Activated CD4-positive, alpha-beta T cell treated with anti-CD3 and anti-CD28 coated beads, Interleukin-2, amount 50 U/mL, for 48 hours (primary cell): ENCODE measurements at places on chromosomes 2 and 18.

- DNase-seq, result no peak
These were observed 348.0 kb downstream of the DLGAP1 start for GRCh38 chr18:4107049-4107467.

- no peak for DNase-seq
These were observed 60.8 kb downstream of the CEP192 start for GRCh38 chr18:13051950-13052349.

DNA sequence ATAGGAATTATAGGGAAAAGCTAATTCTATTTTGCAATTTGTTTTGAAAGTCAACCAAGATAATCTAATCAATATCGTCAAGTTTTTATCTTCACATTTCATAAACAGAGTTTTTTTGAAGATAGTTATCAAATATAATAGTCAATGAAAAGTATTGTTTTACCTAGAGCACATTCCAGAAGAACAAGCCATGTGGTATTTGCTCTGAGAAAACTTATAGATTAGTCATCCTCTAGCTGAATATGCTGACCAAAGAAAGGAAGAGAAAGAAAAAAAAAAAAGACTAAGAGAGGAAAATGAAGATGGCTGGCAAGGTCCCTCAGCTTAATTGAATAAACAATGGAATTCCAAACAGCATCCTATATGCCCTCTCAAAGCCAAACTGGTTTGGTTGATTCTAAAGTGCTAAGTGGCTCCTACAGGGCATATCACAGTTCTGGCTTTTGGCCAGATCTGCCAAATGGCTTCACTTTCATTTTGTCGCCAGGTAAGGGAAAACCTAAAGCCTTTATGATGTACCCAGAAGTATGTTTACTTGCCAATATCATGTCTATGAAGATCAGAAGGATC is 132.6 kb downstream of the VWC2L start:
- DNase-seq, result no peak

- no peak for DNase-seq
These were observed 347.1 kb downstream of the DLGAP1 start for GRCh38 chr18:4108016-4108415.

DNA sequence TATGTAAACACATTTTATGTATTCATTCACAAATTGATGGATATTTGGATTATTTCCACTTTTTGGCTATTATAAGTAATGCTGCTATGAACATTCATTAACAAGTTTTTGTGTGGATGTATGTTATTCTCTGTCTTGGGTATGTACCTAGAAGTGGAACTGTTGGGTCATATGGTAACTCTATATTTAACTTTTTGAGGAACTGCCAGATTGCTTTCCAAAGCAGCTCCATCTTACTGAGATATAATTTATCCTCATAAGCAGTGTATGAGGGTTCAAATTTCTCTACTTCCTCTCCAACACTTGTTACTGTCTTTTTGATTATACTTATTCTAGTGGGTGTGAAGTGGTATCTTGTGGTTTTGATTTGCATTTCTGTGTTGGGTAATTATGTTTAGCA is 7.1 kb upstream of the EML6 start:
- no peak for DNase-seq

- DNase-seq, result no peak
These were observed 1246.0 kb upstream of the ZEB2 start for GRCh38 chr2:145765874-145766273.

GRCh38 chr2:173184031-173185004 is 108.7 kb downstream of the MAP3K20 start:
- DNase-seq, result no peak

DNA sequence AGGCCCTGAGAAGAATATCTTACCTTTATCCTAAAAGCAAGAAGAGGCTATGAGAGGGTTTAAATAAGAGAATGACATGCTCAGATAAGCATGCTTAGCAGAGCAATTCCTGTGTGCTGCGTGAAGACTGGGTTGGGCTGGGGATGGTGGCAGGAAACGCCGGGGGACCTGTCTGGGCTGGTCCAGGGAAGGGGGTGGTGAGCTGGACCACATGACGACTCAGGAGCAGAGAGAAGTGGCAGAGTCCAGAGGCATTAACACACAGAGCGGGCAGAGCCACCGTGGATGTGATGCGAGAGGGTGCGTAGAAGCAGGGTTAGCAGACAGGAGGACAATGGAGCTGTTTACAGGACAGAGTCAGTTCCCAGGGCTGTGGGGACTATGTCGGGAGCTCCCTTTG is 84.5 kb downstream of the ZBTB7C start:
- DNase-seq, result no peak

- no peak for DNase-seq
These were observed 2.2 kb upstream of the SERTAD2 start for GRCh38 chr2:64655873-64656272.

DNA sequence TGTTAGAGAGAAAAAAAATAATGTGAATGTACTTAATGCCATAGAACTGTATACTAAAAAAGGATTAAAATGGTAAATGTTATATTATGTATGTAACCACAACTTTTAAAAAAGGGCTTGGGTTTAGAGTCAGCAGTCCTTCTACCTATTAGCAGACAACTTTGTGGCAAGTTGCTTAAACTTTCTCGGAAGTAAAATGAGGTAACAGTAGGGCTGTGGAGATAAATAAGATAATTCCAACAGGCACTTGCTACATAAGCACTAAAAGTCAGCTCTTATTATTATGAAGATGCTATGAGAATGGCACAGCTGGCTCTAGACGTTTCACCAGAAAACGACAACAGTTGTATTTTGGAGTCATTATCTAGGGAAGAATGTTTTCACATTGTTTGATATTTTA is 31.3 kb downstream of the AAK1 start:
- no peak for DNase-seq

GRCh38 chr2:20452551-20452950 is 5.7 kb downstream of the RHOB start:
- no peak for DNase-seq

- DNase-seq, result no peak
These were observed 9.3 kb downstream of the NIFK start for GRCh38 chr2:121727332-121727731.

DNA sequence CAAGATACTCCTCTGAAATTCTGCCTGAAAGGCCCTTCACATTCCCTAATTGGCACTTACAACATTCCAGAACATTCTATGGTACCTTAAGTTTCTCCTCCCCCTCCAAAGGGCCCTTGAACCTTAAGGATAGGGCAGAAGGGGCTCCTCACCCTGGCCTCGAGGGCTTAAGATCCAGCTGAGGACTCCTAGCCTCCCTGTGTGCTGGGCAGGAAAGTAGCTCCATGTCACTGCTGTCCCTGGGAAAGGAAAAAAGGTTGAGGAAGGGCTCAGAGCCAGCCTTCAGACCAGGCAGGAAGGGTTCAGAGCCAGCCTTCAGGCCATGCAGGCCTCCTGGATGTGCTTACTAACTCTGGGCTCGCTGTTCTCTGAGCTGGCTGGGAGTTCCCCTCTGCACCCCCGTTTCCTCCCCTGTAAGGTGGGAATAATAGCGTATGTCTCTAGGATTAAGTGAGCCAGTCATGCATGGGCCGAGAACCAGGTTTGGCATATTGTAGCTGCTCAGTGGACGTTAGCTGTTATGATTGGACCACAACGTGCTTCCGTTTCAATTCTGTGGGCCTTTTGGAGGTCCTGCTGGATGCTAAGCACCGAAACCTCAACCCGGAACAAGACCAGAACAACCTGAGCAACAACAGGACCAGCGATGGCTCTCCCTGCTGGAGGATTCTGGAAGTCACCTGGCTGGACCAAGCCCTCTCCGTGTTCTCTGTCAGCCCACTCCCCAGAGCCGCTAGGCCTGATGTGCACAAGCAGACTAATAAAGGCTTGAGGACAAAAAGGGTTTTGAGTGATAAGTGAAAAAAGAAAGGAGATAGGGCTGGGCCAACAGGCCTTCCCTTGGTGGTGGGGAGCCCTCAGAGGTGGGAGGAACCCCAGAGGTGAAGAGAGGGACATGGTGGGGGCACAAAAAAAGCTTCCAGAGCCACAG is 1.0 kb upstream of the B3GNT7 start:
- DNase-seq, result no peak

- no peak for DNase-seq
These were observed 377.4 kb downstream of the TGIF1 start for GRCh38 chr18:3827236-3827845.

- DNase-seq, result no peak
These were observed 36.3 kb upstream of the TMEM131 start for GRCh38 chr2:98032086-98032485.

GRCh38 chr2:195967336-195967735 is 101.3 kb downstream of the DNAH7 start:
- no peak for DNase-seq

GRCh38 chr2:155653176-155653575 is 679.3 kb downstream of the NR4A2 start:
- DNase-seq, result no peak

DNA sequence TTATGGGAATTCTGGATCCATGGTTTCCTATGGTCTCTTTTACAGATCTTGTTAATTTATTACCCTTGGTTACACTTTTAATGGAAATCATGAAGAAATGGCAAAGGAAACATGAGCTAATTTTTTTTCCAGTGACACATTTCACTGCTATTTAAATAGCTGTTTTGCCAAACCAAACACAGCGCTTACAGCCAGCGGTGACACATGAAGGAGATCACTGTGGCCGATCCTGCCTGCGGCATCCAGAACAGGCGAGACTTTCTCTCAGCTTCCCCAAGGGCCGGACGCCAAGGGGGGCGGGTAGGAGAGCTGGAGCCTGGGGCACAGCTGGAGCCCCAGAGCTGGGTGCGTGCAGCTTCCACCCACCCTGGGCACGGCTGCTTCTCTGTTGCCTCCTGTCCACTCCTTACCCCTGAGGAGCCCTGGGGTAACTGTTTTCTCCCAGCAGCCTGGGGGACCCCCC is 81.4 kb upstream of the PKDCC start:
- no peak for DNase-seq

- DNase-seq, result no peak
These were observed 797.4 kb downstream of the CNTNAP5 start for GRCh38 chr2:124822516-124822915.

GRCh38 chr2:190533968-190534309 is 583 bp downstream of the NEMP2 start:
- DNase-seq, result peak; percentile 58

GRCh38 chr2:27078267-27079194 is at the start of gene EMILIN1:
TSS of gene EMILIN1 (plus strand) at chr2:27078615. CDS start at chr2:27079066, 451 bp downstream.
- no peak for DNase-seq

DNA sequence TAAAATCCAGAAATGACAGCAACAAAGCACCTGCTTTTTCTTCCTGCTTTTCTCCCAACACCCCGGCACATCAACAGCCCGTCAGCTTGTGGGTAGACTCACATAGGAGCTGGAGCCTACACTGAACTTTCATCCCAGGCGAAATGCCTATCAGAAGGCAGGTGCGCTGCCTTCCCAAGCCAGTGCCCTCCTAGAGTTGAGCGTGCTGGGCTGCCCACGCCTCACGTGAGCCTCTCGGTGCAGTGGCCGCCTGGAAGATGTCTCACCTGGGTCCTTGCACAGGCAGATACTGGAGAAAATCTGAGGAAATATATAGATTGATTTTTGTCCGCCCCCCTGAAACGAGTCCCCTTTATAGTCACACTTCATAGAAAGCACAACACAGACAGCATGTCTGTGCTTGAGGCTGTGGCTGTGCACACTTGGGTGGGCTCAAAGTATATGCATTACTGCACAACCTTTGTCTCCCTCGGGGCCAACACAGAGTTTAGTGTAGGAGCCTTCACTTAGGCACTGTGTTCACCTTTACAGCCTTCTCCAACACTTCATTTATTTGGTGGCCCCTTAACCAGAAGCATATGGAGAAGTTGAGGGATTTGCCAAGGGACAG is 112.5 kb downstream of the SMAD7 start:
- no peak for DNase-seq

- no peak for DNase-seq
These were observed 27.2 kb downstream of the PXDN start for GRCh38 chr2:1717113-1717512.

DNA sequence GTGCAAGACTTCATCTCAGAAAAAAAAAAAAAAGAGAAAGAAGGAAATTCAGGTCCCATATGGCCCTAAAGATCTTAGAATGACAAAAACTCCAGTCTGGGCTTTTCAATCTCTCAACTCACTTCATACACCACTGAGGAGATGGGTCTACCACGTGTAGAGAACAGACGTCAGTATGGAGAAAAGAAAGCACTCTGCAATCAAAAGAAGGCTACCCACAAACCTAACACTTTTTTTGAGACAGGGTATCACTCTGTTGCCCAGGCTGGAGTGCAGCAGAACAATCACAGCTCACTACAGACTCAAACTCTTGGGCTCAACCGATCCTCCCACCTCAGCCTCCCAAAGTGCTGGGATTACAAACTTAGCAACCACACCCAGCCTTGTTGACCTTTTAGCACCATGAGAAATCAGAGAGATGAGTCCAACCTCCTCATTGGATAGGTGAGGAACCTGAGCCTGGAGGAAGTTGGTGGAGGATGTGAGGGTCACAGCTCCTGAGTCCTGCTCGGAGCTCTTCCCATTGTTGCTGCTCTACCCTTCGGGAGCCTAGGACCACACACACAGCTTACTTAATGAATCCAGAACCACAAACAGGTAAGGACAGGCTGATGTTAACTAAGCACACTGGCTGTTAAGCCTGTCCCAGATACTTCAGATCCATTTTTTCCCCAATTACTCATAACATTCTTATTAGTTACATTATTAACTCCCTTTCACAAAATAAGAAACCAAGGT is 23.7 kb downstream of the TBC1D8 start:
- no peak for DNase-seq

GRCh38 chr2:233141901-233142300 is 81.8 kb downstream of the INPP5D start:
- no peak for DNase-seq

DNA sequence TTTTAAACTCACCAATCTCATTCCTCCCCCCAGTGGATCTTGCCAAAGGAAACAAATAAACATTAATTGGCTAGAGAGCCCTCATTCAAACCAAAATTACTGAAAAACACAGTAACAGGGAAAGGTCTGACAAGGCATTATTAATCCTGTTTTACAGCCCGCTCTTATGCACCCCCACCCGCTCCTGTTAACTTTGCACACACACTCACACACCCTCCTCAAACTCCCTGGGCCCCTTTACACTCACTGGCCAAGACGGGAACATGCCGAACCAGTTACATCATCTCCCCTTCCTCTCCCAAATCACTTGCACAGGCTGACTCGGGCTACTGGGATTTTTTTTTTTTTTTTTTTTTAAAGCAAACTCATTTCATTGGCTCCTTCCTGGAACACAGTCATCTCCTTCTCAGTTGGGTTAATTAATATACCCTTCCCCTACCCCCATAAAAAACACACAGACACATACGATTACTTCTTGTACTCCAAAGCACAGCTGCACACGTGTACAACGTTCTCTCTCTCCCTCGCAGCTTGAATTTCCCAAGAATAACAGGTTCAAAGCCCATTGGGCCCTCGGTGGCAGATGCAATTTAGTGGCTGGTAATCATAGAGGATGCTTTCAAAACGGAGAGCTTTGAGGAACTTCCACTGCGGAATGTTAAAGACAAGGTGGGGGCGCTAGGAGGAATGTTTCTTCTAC is 31.8 kb downstream of the KLF7 start:
- no peak for DNase-seq

DNA sequence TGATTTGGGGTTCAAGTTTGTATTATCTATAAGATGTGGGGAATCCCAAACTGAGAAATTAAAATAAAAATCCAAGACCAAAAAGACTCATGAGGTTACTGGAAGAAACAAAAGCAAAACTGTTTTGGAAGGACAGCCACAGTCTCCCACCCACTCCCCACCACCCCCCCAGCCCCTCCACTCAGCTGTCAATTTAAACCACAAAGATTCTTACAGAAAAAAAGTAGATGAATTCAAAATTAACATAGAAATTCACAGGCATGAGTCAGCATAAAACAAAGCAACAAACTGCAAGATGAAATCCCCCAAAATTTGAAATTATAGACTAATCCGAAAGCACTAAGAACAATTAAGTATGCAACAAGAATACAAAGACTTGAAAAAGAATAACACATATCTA is 12.1 kb downstream of the MAP4K3 start:
- DNase-seq, result no peak
